ENCODE measurements at places on chromosomes 1 and 21.

DNA sequence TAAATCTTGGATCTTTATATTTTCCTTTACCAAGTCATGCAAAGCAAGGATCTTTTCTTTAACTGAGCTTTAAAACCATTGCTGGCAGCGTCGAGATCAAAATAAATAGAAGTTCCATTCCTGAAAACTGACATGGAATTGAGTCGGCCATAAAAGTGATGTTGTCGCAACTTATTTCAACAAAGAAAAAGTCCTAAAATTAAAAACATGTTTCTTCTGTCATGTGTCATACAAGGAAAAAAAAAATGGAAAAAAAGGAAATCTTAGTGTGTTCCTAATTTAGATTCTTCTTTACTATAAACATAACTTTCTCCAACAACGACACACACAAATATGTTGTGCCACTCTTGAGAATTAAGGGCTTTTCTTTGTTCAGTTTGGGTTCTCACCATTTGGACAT is 34.9 kb downstream of the GREM2 start:
- no peak for DNase-seq

DNA sequence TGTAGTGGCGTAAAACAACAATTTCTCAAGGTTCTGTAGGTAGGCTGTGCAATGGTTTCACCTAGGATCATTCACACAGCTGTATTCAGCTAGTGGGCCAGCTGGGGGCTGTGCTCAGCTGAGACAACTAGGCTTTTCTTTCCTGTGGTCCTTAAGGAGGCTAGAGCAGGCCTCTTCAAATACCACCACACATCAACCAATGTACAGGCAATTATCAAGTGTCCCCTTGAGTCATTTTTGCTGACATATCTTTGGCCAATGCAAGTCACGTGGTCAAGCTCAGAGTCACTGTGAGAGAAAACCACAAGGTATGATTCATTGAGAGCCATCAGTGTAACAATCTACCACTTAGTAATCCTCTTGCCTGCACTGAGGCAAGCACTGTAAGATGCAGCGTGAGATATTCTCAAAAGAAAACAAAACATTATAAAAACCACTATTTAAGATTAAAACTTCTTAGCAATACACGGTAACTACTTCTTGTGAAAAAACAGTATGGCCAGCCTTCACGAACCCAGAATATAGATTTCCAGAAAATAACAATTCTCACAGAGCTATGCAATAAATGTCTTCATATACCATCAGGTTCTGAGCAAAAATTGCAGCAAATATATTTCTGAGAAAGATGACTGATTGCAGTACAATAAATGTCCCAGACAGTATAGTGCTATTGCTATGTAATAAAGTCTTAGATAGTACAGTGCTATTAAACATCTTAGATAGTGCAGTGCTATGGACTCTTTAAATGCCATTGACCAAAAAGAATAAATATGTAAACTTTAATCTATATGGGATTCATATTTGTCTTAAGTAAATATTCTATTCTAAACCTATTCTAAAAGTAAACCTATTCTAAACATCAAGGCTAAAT is 55.3 kb downstream of the NME7 start:
- DNase-seq: no peak

GRCh38 chr21:42991992-42992740 is 17.8 kb downstream of the PKNOX1 start:
- no peak for DNase-seq

DNA sequence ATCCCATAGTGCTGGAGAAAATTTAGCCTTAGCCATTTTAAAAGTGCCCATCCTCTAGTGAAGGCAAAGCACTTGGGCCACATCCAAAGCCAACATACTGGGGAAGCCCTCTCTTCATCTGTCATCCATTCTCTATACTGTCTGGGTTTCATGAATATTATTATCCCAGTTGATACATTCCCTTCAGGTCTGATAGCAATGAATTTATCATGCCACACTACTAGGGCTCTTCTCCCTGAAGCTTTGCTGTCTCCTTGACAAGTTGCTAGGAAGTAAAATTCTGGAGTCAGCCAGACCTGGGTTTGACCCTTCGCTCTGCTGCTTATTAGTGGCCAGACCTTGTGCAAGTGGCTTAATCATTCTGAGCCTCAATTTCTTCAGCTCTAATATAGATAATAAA is 1041.4 kb upstream of the ADGRL2 start:
- DNase-seq: no peak

- no peak for DNase-seq
These were observed 2.0 kb downstream of the UBE2Q1 start for GRCh38 chr1:154556422-154556821.

GRCh38 chr1:226642421-226642820 is 93.9 kb downstream of the STUM start:
- no peak for DNase-seq

- no peak for DNase-seq
These were observed 8.1 kb downstream of the CYP4X1 start for GRCh38 chr1:47031585-47031984.

DNA sequence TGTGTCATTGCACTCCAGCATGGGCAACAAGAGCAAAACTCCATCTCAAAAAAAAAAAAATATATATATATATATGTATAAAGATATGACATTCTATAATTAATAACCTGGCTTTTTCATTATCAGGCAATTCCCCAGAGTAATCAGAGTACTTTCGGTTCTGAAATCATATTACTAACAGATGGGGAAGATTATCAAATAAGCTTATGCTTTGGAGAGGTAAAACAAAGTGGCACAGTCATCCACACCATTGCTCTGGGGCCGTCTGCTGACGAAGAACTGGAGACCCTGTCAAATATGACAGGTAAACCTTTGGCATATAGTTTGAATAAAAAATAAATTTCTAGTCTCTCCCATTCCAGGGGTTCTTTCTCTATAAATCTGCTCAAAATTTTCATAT is 58.5 kb upstream of the SH3GLB1 start:
- DNase-seq: no peak

GRCh38 chr1:211532088-211532444 is 40.1 kb upstream of the RD3 start:
- no peak for DNase-seq

DNA sequence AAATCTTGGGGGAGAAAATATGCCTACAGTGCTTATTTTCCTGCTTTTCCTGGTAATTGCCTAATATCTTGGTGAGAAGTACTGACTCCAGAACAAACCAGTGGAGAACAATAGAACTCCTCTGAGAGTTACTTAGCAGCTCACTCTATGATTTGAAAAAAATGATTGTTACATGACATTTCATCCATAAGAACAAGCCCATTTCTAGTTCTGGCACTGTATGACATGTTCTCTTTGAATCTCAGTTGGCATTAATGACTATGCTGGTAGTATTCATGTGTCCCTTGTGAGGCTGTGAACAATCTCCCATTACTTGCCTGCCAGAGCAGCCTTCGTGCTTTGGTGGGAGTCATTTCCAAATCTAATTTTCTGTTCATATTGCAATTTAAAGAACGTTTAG is 58.0 kb downstream of the CLIC4 start:
- no peak for DNase-seq

DNA sequence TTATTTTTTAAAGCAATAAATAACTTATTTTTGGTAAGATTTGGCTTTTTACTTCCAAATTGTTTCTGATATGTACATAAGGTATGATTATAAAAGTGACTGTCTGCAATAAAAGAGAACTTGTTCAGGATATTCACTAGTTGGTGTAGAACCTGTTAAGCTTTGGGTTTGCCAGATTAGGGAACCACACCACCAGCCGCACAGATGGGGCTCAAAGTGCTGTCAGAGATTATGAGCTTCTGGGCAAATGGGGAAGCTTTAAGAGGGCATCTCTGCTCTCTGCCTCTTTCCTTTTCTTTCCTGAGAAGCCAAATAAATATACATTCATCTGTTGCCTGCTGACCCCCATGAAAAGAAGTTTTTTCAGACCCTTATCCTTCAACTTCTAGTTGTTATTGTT is 25.4 kb downstream of the IVNS1ABP start:
- DNase-seq: no peak

GRCh38 chr1:110220324-110220723 is 10.2 kb downstream of the KCNC4 start:
- DNase-seq: no peak

DNA sequence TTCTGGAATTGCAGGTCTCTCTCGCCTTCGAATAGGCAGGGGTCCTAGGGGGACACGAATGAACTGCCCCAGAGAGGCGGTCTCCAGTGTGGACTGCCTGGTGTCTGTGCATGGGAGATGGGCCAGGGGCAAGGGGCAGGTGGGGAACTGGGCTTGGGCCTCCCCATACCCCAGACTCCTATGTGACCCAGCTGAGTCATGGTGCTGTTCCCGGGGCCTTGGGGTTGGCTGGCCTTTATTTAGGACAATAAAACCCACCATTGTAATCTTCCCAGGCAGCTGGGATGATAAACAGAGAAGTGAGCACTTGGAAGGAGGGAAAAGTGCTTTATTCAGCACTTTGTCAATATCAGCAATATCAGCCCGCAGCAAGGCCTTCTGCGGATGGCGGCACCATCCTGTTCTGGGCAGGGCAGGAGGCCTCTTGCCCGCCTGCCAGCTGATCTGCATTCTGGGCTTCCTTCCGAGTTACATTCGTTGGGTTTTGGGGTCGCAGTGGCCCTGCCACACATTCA is 209.0 kb upstream of the TMEM51 start:
- no peak for DNase-seq

DNA sequence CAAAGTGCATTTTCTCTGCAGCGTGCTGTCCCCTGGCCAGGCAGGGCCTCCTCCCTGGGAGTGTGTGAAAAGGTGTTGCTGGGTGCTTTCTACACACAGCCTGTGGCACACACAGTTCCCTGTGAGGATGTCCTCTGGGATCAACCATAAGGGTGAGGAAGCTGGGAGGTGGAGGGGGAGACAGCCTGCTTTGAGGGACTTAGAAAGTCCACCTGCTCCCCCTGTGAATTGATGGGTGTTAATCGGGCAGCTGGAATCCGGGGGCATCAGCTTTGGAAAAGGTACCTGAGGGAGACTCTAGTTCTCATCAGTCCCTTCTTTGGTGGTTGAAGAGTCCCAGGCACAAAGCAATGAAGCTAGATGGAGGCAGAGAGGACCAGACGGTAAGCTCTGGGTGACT is 35.8 kb downstream of the LHX4 start:
- DNase-seq: no peak

GRCh38 chr1:109667452-109668122 is at the start of gene GSTM2:
GSTM2 (plus strand) TSS chr1:109668057; CDS start chr1:109668116, 59 bp downstream.
- DNase-seq: peak; percentile 79

- no peak for DNase-seq
These were observed 36.5 kb upstream of the RC3H1 start for GRCh38 chr1:174058624-174059023.

DNA sequence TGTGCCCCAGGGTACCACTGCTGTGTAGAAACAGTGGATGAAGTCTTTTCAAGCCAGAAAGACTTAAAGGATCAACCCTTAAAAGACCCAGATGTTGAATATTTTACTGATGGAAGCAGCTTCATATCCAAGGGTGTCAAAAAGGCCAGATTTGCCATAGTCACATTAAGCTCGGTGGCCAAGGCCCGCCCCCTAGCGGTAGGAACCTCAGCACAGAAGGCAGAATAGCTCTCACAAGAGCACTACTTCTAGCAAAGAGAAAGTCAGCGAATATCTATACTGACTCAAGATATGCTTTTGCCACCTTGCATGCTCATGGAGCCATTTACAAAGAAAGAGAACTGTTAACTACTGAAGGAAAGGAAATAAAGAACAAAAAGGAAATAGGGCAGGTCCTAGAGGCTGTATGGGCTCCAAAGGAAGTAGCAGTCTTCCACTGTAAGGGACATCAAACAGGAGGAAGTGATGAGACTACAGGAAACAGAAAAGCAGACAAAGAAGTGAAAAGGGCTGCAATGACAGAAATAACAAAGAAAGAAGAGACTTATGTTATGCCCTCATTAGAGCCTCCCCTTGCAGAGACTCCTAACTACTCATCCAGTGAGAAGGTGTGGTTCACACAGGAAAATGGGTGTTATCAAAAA is 90.5 kb downstream of the LIPI start:
- DNase-seq: no peak

- DNase-seq: no peak
These were observed 103.7 kb upstream of the SOD1 start for GRCh38 chr21:31555741-31556191.

- no peak for DNase-seq
These were observed 486.7 kb downstream of the SMYD3 start for GRCh38 chr1:246020211-246020954.

GRCh38 chr1:207944571-207944970 is 33.6 kb upstream of the CD34 start:
- no peak for DNase-seq

DNA sequence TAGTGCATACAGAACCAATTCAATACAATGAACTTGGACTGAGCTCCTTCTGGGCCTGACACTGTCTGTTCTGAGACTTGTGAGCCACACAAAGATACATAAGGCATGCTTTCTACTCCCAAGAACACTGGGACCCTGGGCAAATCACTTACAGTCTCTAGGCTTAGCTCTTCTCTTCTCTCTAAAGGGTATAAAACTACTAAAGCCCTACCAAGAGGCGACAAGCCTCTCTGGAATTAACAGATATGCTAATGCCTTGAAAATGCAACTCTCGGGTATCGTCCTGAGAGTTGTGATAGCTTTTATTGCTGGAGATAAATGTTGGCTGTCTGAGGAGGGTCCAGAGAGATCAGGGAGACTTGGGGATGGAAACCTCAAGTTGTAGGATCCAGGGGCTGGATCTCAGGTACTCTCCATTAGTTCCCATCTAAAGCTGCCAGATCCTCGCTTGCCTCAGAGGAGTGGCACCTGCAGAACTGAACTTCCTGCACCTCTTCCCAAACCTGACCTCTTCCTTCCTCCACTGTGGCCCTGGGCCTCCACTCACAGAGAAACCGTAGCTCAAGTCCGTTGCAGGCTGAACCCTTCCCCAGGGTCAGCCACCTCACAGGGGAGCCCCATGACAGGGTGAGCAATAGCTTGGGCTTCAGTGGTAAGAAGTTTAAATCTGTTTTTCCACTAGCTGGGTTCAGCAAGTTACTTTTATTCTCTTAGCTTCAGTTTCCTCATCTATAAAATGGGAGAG is 11.5 kb upstream of the CFAP45 start:
- no peak for DNase-seq

DNA sequence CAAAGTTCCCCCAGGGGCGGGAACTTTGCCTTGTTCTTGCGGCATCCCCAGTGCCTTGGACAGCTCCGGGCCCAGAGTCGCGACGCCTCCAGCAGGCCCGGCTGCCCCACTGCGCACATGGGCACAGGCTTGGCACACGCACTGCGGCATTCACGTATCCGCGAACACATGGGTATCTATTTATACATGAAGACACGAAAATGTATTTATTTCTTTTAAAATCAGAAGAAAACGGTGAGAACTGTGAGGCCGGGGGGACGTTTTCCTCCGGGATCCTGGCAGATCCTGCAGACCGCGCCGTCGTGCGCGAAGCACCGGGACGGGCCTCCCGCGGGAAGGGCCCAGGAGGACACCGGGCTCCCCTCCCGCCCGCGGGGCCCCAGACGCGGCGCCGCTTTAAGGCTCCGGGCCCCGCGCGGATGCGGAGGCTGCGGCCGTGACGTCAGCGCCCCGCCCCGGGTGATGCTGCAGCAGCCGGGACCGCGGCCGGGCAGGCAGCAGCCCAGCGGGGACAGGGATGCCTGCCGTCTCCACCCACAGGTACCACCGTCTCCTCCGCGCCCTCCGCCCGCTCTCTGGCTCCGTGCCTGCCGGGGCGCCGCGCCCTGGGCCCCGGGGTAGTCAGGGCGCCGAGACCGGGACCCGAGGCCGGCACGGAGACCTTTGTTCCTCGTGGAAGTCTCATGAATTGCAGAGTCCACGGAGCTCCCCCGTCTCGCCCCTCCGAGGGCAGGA is at the start of gene SLC45A1:
SLC45A1 (plus strand) TSS at position 468 of the 735 bp plus-strand sequence. CDS start 6,216 bp downstream, outside the sequence.
- peak; percentile 73 for DNase-seq

- no peak for DNase-seq
These were observed 135.3 kb upstream of the VANGL1 start for GRCh38 chr1:115506518-115506917.

Measured in activated CD4-positive, alpha-beta T cell treated with anti-CD3 and anti-CD28 coated beads, Interleukin-2, amount 50 U/mL, for 4 hours (primary cell).